Kidney capillary endothelial cell (primary cell): ENCODE measurements at places on chromosomes 5 and 9.

- no peak for DNase-seq
Measured at GRCh38 chr9:68470067-68470466, 70.6 kb downstream of the TMEM252 start.

DNA sequence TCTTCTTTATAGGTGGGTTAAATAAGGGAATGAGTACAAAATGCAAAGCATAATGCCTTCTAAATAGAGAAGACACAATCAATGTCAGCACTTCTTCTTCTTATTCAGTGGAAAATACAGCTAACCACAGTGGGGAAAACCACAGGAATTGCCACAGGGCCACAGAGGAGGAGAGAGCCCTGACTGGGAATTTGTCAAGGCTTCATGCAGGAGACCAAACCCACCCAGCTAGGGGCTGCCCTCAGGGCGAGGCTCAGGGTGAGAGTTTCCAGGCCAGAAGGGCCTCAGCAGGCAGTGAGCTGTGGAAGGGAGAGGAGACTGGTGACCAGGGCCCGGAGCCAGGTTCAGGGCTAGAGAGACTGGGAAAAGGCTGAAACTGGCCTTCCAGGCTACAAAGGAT, 279.1 kb downstream of the MSX2 start:
- DNase-seq = no peak

DNA sequence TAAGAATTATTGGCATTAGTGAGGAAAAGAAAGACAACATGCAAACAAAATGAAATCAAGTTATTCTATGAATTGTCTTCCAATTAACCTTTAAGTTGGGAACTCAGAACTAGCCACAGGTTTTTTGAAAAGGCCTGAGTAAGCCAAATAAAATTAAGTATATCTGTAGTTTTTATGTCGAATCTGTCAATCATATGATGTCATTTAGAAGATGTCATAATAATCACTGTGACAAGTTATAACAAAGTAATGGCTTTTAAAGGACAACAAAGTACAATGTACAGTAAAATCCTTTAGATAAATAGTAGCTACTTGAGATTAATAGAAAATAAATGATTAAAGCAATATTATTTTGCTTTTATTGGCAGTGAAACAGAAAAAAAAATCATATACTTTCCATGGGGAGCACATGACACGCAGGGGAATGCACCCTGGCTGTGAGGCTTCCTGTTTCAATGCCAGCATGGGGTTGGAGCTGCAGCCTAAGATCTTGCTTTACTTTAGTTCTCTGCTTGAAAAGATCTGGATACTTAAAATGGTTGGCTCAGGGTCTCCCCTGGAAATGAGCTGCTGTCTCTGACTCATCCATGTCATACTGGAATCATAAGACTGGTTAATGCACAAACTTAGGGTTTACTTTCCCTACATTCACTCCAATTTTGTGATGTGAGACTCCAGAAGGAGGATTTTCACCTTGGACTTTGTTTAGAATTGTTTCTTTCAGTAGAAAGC, 284.3 kb downstream of the TAF11L14 start:
- no peak for DNase-seq

GRCh38 chr5:172145870-172146747, 41.9 kb downstream of the STK10 start:
- no peak for DNase-seq

DNA sequence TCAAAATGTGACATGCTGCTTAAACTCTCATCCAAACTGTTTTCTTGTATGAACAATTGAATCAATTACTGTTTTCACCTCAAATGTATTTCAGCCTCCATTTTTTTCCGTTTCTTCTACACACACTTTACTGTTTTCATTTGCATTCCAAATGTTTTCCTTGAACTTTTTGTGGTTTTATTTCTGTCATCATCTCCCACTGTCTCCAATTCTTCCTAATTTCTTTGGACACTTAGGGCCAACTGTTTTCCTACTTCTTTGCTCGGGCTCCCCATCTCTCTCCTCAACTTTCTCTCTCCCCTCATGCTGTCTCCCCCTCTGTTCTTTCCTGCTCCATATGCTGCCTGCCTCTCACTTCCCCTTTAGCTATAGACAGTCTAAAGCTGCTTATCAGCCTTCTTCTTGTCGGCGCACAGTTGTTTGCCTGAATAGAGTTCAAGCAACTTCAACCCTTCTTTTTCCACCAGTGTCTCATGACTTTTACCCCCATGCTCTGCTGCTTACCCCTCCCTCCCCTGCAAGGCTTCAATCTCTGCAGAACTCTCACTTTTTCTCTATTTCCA, 443.4 kb downstream of the DTWD2 start:
- DNase-seq = no peak

DNA sequence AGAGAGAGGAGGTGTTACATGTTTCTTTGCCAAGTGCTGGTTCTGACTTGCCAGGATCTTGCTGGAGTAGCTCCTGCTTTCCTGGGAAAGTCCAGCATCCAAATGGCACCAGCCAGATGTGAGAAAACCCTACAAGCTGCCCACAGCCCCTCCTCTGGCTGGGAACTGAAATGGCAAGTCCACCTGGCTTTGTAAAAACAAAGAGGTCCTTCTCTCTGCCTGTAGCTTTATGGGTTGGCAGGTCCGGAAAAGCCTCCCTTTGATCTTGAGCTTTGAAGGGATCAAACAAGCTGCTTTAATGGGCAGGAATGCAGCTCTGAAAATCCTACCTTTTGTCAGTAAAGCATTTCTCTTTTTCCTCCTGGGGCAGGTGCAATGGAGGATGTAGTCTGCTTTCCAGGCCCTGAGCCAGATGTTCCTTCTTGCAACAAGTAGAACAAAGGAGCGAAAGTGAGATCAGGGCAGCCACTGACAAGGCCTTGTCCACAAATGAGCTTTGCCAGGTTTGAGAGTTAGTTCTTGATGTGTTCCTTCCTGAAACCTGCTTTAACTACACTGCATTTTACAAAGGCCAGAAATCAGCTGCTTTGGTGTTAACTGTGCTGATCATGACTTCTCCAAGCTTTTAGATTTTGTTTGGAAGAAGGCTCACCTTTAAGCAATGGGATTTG, 456.7 kb downstream of the ZNF608 start:
- no peak for DNase-seq

- DNase-seq = no peak
Measured at GRCh38 chr9:32442433-32442832, 58.0 kb downstream of the ACO1 start.

DNA sequence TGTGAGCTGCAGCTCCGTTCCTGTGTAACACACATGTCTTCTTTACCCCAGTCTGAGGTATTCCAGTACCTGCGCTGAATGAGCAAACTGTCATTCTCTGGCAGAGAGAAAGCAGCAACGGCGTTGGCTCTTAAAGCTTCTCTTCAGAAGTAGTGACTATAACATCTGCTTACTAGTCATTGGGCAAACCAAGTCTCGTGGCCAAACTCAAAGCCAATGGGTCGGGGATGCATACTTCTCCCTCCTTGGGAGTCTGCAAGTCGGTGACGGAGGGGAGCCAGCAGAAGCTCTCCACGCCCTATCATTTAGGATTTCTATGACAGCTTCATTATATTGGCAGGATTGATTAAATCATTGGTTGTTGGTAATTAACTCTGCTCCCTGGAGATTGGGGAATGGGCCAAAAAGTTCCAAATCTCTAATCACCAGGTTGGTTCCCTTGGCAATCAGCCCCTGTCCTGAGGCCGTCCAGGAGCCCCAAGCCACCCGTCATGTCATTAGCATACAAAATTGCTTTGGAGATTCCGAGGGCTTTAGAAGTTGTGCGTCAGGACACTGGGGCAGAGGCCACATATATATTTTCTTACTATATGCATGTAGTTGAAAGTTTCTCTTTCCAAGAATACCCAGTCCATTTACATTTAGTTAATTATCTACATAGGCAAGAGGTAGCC, 44.9 kb downstream of the ZNF354A start:
- DNase-seq = no peak

DNA sequence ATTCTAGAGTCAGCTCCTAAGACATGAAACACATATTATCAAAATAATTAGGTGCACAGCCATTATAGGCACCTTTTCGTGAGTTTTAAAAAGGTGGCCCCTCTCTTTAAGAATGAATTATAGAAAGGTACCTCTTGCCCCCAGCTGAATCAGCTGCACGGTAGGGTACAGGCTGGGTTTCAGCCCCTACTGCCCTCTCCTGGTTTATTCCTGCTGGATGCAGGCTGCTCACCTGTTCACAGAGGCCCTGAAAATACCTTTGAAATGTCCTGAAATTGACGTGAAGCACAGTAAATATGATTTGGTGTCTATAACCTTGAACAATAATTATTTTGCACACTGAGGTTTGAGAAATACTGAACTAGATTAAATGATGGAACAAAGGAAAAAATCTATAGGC, 504.8 kb upstream of the SGCD start:
- DNase-seq = no peak

DNA sequence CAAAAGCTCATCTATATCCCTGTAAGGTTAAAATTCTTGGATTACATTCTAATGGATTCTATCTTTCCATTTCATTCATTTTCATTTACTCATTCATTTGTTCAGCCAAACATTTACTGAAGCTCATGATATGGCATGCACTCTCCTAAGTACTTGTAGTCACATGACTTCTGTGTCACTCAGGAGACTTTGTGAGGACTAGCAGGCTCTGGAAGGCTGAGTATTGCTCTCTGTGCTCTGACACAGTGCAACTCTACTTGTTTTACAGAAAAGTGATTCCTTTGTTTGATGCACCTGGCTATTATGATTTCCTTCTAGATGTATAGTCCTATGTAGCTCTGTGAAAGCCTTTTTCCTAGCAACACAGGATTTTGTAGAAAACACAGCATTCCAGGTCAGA, 53.0 kb downstream of the YIPF5 start:
- no peak for DNase-seq

GRCh38 chr9:35027860-35028259, 38.3 kb downstream of the DNAJB5 start:
- DNase-seq = no peak

DNA sequence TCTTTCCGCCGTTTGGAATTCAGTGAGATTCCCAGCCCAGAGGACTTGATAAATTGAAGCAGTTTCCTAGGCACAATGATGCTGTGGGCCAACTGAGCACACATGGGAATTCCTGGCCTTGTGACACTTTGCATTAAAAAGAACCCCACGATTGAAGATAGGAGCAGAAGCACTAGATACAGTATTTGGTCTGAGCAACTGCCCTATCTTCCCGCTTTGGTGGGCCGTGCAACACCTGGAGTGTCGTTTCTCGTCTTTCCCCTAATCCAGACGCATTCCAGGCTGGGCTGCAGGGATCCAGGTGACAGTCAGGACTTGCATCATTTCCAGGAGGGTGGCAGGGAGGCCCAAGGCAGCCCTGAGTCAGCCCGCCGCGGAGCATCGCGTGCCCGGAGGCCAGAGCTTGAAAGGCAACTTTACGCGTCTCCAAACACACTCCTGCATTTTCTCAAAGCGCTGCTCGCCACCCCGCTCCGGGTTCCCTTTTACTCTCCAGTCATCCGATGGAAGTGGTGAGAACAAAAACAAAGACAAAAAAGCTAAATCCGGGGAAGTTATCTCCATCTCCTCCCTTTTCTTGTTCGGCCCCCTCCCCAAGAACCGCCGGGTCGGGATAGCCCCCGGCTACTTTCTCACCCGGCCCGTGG, 753 bp upstream of the STC2 start:
- peak; percentile 46 for DNase-seq

GRCh38 chr9:85514256-85514655, 227.5 kb downstream of the AGTPBP1 start:
- no peak for DNase-seq

DNA sequence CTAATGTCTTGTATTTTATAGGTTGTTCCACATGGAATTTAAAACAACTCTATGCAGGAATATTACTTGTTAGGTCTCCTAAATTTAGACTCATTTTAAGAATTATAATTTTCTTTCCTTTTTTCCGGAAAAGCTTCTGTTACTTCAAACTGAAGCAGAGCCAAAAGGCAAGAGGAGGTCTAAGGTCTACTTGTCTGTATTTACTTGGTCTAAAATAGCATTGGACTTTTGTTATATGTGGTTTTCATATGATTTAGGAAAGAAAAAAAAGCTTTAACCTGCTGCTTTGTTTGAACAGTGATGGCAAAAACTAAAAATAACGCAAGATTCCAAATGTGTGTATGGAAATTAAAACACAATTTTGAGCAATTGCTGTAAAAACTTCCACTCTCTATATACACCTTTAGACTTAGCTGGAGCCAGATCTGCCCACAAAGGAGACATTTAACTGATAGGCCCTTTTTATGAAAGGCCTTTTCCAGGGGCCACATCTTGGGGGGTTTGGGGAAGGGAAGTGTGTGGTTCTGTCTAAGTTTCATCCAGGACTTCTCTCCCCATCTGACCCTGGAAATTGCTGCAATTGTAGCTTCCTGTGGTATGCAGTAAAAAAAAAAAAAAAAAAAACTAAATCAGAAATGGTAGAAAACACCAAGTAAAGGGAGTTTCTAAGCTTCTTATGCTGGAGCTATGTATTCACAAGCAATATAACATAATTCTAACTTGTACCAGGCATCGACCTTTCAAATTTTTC, 307.7 kb upstream of the MEF2C start:
- no peak for DNase-seq

DNA sequence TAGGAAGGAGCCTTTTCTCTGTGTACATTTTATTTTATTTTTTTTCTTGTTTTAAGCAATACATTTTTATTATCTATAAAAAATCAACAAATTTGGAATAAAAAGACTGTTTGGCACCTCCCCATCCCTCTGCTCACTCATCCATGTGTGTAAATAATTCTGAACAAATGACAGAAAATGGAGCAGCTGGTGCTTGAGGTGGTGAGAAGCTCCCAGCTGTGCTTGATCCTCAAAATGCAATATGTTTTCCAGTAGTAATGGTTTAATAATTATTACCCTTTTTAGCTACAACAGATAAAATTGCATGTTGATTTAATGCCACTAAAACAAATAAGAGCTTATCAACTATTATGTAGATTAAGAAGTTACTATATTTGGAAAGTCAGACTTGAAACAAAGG, 132.5 kb downstream of the CDH18 start:
- no peak for DNase-seq
